ENCODE measurements at places on chromosomes 4 and X.

GRCh38 chrX:23552303-23552702 lies 115.0 kb upstream of the PRDX4 start:
- no peak for DNase-seq

DNA sequence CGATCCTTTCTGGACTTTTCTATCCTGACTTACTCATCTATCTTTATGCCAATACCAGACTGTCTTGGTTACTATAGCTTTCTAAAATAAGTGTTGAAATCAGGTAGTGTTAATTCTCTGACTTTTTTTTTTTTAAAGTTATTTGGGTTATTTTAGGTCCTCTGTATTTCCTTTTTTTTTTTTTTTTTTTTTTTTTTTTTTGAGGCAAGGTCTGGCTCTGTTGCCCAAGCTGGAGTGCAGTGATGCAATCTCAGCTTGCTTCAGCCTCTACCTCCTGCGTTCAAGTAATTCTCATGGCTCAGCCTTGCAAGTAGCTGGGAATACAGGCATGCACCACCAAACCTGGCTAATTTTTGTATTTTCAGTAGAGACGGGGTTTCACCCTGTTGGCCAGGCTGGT lies 2.8 kb upstream of the NELFA start:
- DNase-seq: no peak

- no peak for DNase-seq
Measured at GRCh38 chr4:80948995-80949394, 81.5 kb upstream of the BMP3 start.

DNA sequence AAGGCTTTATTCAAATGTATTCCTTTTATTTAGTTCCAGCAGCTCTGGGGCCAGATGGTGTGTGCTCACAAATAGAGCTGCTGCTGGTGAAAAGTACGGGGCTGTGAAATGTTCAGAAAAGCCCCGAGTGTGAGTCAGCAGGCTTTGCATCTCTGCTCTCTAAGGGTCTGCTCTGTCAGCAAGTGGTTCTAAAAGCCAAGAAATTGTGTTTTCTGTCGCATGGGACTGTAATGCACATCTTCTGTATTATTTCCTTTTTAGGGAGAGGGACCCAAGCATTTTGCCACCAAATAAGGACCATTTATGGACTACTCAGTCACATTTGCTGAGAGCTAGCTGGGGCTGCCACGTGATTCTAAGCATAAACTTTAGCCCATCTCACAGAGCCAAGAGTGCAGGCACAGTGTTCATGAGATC lies 82.9 kb upstream of the NHS start:
- DNase-seq: no peak

GRCh38 chrX:9862525-9862924 lies 76.3 kb downstream of the SHROOM2 start:
- no peak for DNase-seq

- no peak for DNase-seq
Measured at GRCh38 chr4:10620935-10621488, 63.6 kb downstream of the CLNK start.

DNA sequence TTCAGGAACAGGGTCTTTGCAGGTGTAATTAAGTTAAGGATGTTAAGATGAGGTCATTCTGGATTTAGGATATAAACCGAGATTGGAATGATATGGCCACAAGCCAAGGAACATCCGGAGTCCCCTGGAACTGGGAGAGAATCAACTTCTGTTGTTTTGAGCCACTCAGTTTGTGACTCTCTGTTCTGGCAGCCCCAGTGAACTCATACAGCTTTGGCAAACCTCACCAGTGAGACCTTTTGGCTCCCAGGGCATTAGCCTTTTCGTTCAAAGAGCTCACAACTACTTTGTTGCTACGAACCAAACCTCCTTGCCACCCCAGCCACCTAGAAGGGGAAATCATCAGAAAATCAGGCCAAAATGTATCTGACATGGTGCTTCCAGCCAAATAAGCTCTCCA lies 80.4 kb downstream of the MTMR1 start:
- no peak for DNase-seq

- DNase-seq: no peak
Measured at GRCh38 chrX:110402850-110403221, 44.2 kb downstream of the RTL9 start.

DNA sequence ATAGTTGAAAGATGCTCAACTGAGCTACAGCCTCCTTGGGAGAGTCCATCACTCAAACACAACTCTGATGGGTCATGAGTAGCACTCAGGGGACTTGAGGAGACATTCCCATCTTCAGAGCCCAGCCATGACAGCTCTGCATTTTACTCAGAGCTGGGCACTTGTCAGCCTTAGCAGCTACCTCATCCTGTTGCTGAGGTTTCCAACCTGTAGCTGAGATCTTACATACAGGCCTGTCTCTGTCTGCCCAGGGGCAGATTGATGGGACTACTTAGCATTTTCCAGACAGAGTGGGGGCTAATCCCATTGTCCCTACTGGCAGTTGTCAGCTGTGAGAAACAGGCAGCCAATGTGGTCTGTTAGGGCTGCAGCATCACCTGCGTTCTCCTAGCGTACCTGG lies 3.5 kb downstream of the FHDC1 start:
- DNase-seq: no peak

GRCh38 chrX:44162964-44163475 lies 180.5 kb downstream of the EFHC2 start:
- DNase-seq: no peak

GRCh38 chrX:115560978-115561604 lies at the start of gene PLS3:
Gene PLS3, plus strand, starts transcription at chrX:115561174. Its CDS starts 49,077 bp downstream, at chrX:115610251.
- DNase-seq: no peak

- no peak for DNase-seq
Measured at GRCh38 chrX:94492541-94492940, 818.5 kb downstream of the FAM133A start.

GRCh38 chr4:84878090-84878489 lies 88.4 kb downstream of the WDFY3 start:
- DNase-seq: no peak

DNA sequence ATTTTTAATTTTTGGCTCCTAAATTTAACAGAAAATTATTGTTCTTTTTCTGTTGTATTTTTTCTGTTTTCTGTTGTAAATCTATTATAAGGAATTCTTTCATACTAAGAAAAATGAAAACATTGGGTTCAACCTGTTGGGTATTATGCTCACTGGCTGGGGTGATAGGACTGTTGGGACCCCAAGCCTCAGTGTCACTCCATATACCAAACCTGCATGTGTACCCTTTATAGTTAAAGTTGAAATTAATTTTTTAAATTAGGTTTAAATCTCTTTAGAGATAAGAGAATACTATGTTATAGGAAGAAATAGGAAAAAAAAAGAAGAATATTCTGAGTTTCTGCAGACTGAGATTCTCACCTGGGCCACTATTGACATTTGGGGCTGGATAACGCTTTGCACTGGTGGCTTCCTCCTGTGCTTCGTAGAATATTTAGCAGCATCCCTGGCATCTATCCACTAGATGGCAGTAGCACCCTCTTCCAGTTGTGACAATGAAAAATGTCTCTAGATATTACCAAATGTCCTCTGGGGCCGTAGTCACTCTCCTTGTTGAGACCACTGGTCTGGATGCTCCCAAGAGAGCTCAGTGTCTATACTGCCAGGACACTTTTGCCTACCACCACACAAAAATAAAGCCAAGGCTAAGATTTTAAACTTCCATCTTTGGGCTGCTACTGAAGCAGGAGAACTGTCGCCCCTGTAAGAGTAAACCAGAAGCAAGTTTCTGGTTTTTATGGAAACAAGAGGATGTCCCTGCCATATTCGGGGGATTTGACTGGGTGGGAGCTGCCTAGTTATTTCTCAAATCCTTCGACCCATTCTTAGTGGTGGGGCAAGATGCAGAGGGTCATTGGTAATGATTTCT lies 22.4 kb upstream of the CLTRN start:
- DNase-seq: peak; percentile 9

DNA sequence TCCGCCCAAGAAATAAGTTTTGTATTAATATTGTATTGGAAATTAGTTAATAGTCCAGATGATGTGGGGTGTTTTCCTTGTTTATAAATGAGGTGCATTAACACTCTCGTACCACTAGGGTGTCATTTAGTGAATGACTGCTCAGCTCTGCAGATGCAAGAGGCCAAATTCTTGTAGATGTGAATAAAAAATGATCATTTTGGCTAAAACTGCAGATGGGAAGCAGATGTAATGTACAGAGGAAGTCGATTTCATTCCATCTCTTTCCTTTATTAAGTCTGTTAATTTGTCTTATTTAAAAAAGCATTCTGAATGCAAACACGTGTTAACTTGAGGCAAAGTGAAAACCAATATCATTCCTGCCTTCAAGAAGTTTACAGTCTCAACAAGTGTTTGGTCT lies 108.1 kb downstream of the DHX15 start:
- DNase-seq: no peak

- no peak for DNase-seq
Measured at GRCh38 chrX:105210258-105210657, 10.2 kb downstream of the TEX13A start.

DNA sequence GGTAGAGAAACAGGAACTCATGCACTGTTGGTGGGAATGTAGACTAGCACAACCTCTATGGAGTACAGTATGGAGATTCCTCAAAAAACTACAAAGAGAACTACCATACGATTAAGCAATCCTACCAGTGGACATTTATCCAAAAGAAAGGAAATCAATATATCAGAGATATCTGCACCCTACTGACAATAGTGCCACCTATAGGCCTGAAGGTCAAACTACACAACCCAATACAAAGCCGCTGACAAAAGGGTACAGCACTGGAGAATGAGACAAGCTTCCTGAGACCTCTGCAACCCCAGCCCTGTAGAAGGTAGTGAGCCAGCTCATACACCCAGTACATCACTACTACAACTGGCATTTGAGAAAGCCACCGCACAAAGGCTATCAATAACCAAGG lies 67.1 kb downstream of the CBR4 start:
- DNase-seq: no peak

DNA sequence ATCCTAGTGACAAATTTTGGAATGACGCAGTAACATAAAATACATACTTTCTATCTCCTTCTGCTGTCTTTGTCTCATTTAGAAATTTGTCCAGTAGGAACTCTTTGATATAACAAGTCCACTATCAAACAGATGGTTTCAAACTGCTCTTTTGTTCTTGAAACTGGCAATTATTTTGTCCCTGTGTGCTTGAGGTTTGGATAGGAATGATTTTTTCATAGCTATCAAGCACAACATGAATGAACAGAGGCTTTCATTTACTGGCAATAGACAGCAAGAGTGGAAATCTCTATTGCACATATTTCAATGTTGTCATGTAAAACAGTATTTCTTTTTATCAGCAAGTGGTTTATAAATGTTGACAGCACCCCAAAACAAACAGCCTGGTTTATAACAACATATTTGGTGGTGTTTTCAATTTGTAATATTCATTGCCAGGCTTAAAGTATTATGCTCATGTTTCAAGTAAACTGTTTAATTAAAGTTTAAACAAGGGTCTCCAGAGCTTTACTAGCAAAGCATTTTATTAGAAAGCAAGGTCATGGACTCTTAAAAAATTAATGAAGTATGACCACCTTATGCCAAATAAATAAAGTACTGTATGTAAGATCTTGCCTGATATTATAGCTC lies 60.0 kb downstream of the TIGD2 start:
- DNase-seq: no peak

- DNase-seq: no peak
Measured at GRCh38 chr4:40608628-40609027, 21.0 kb downstream of the RBM47 start.

- DNase-seq: no peak
Measured at GRCh38 chr4:125827696-125828052, 512.9 kb downstream of the FAT4 start.

DNA sequence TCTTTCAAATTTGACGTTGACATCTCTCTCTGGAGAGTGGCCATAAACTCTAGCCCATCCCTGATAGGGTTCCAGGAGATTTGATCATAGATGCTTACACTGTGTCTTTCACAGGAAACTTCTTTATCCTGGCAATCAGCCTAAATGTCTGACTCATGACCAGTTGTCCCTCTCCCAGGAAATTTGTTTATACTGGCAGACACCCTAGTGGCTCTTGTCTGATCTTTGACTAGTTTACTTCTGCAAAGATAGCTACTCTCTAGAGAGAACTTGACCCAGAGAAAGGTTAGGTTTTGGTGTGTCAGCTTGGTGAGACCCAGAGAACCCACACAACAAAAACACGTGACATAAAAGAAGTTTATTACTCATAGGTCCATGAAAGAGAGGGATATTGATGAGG lies 509.8 kb downstream of the CENPC start:
- DNase-seq: no peak

GRCh38 chr4:176193938-176194337 lies 1.4 kb downstream of the SPATA4 start:
- DNase-seq: no peak

DNA sequence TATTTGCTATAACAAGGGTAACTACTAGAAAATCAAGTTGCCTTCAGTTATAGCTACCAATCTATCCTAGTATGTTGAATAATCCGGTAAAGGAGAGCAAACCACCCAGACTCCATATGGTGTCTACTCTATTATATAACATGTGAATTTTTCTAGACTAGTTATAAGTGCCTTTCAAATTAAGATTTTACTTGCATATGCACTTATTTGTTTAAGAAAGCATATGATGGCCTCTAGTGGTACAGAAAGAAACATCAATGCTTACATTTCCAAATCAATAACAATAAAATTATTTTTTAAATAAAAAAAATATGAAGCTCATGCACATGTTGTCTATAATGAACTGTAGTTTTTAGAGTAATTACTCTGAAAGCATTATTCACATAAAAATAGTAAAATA lies 1516.4 kb upstream of the PABPC4L start:
- no peak for DNase-seq

- no peak for DNase-seq
Measured at GRCh38 chrX:66098162-66098561, 58.3 kb upstream of the VSIG4 start.

- DNase-seq: peak; percentile 45
Measured at GRCh38 chr4:48653217-48654014, 126.7 kb downstream of the FRYL start.

DNA sequence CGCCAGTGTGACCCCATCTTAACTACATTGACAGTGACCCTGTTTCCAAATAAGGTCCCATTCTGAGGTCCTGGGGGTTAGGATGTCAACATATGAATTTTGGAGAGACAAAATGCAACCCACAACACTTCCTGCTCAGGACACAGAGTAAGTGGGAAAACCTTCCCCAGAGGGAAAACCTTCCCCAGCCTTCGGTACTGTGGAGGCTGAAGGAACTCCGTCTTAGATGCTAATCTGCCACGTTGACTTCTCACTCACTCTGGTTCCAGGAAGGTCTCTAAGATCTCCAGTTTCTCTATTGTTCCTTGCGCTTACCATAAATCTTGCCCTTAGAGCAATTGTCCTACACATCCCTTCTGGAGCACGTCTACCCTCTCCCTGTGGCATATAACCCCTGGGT lies 29.7 kb upstream of the HMX1 start:
- DNase-seq: no peak

DNA sequence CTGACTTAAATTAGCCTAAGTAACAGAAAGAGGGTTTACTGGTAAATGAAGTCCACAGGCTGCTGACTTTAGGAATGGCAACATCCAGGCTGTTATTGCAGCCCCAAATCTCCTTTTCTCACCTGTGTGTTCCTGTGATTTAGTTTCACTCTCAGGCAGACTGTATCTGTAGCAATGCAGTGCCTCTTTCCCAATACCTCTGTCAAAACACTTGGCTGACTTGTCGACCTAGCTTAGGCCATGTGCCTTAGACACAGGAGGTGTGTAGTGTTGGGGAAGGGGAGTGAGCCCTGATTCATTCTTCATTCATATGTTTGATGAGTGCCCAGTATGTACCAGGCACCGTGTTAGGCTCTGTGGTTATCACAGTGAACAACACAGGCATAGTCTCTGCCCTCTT lies 46.9 kb downstream of the JADE3 start:
- DNase-seq: no peak

All from stimulated activated CD8-positive, alpha-beta memory T cell treated with anti-CD3 and anti-CD28 coated beads, Interleukin-15, amount 100 ng/mL, for 4 hours (primary cell).